ENCODE measurements at places on chromosomes 6 and 20.

- DNase-seq: no peak
Observed at GRCh38 chr6:11042025-11042749, 1.9 kb downstream of the ELOVL2 start.

GRCh38 chr20:22905658-22906057 lies 129.5 kb upstream of the SSTR4 start:
- DNase-seq: no peak

GRCh38 chr6:87274660-87275274 lies 47.6 kb upstream of the SMIM8 start:
- DNase-seq: no peak

GRCh38 chr6:144899161-144899560 lies 614.0 kb downstream of the UTRN start:
- DNase-seq: no peak

GRCh38 chr6:21914121-21914973 lies 320.8 kb downstream of the SOX4 start:
- no peak for DNase-seq

DNA sequence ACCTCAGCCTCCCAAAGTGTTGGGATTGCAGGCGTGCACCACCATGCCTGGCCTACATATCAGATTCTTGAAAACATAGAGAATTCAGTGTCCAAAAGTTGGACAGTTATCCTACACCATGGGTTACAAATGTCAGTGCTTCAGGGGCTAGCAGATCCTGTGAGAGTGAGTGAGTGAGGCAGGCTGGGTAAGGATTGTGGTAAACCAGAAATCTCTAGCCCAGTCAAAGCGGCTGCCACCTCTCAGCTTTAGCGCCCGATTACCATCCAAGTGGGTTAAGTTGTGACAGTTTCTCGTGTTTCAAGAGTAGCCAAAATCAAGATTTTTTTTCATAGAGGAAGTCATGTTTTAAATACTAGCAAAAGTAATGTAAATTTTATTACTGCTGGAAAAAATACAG lies 21.9 kb upstream of the CSE1L start:
- DNase-seq: no peak

DNA sequence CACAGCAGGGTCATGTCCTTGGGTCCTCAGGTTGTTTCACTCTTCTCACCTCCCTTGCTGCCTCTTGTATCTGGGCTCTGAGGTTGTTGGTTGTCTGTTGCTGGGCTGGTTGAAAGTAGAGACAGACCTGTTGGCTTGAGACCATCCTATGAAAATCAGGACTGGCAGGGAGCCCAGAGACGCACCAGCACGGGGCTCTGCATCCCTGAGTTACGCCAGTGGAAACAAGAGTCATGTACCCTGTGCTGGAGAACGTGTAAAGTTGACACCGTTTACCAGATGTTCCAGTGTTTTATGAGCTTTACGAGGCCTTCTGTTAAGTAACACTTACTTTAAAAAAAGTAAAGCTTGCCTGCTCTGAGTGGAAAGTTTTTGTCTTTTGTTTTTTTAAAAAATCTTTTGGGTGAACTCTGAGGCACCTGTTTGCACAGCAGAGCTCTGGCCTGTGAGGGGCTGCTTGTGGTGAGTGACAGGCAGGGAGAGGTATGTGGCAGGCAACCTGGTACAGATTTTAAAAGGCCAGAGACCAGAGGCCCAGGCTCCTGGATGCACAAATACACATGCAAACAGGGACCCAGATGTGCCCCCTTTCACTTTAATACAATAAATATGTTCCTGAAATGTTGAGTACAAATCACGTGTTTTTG lies 260.0 kb upstream of the SUPT3H start:
- no peak for DNase-seq

DNA sequence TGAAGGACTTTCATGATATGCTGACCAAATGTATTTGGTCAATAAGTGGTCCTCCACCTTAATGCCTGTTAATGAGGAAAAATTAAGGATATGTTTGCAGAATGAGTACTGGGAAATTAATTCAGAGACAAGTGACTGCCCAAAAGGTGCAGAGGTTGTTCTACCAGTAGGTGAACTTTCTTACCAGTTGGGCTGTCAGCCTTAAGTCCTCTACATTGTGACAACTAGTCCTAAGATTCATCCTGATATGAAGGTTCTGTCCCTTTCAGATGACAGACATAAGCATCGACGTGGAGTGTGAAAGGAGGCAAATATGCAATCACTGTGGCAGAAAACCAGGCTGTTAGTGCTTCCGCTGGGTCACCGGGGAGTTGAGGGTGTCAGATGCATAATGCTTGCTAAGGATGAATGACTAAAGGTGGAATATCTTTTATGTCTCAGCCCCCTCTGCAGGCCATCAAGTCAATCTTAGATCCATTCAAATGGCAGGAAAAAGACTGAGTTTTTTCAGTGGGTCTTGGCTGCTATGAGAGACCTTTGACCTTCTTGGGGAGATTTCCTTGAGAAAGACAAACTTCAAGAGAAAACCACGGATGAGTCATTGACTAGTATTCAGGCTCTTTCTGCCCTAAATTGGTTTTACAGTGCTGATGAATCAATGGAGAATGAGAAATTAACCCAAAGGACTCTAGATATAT lies 226.0 kb downstream of the TPBG start:
- no peak for DNase-seq

DNA sequence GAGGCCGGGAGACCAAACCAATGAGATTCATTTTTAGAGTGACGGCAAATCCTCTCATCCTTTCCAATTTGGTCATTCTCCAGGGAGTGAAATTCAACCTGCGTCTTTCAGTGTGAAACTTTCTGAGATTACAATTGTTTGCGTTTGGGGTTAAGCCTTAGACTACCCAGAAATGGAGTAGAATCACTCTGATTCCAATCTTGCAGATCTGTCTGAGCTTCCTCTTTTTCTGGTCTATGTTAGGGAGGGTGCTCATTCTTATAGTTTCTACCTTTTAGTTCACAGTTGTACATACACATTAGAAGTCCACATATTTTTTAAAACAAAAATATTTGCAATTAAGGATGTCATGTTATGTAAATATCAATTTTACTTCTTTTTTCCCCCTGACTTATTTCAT lies 183.0 kb upstream of the PHACTR1 start:
- no peak for DNase-seq

- no peak for DNase-seq
Observed at GRCh38 chr6:26660000-26660361, 435 bp upstream of the ZNF322 start.

DNA sequence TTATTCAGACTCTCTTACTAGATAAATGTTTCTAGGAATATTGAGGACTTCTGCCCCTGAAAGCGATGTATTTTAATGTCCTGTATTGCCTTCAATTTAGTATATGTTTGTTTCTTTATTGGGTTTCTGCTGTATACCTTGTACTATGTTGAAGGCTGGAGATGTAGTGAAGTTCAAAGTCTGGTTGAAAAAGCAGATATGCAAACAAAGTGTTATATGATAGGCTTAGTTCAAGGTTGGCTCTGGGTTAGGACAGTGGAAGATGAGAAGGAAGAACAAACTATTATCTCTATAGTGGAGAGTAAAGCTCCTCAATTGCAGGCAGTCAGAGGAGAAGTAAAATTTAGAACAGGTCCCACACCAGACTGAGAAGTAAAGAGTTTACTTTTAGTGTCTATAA lies 36.3 kb upstream of the ADGRG6 start:
- no peak for DNase-seq

GRCh38 chr20:5970381-5970780 lies 19.9 kb downstream of the MCM8 start:
- DNase-seq: no peak

All from left lobe of liver (tissue), 2 donors.